ENCODE measurements at places on chromosomes 7 and 10.

GRCh38 chr7:100789055-100789454 is 38.3 kb downstream of the EPHB4 start:
- no peaks in the 10 kb centered on the region for H3K36me3 ChIP-seq
- H3K27me3 ChIP-seq, result peaks cover 4% of the 10 kb centered on the region
- no peak overlapping the region for H3K27ac ChIP-seq
- DNase-seq, result no peak
- H3K4me1 ChIP-seq, result no peaks in the 10 kb centered on the region

DNA sequence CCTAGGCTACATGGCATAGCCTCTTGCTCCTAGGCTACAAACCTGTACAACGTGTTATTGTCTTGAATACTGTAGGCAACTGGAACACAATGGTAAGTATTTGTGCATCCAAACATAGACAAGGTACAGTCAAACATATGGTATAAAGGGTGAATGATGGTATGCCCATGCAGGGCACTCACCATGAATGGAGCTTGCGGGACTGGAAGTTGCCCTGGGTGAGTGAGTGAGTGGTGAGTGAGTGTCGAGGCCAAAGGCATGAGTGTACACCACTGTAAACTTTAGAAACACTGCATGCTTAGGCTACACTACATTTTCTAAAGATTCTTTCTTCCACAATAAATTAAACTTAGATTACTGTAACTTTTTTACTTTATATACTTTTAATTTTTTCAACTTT is 165.7 kb downstream of the PARD3 start:
- no peaks in the 10 kb centered on the region for H3K4me1 ChIP-seq
- H3K27me3 ChIP-seq, result no peaks in the 10 kb centered on the region
- H3K36me3 ChIP-seq, result no peaks in the 10 kb centered on the region
- H3K27ac ChIP-seq, result no peak overlapping the region
- no peak for DNase-seq

- no peak overlapping the region for H3K27ac ChIP-seq
- no peaks in the 10 kb centered on the region for H3K36me3 ChIP-seq
- no peak overlapping the region for H3K4me3 ChIP-seq
- no peaks in the 10 kb centered on the region for H3K27me3 ChIP-seq
- H3K4me1 ChIP-seq, result no peaks in the 10 kb centered on the region
- no peak for DNase-seq
Observed at GRCh38 chr7:117143066-117143465, 179.8 kb downstream of the WNT2 start.

DNA sequence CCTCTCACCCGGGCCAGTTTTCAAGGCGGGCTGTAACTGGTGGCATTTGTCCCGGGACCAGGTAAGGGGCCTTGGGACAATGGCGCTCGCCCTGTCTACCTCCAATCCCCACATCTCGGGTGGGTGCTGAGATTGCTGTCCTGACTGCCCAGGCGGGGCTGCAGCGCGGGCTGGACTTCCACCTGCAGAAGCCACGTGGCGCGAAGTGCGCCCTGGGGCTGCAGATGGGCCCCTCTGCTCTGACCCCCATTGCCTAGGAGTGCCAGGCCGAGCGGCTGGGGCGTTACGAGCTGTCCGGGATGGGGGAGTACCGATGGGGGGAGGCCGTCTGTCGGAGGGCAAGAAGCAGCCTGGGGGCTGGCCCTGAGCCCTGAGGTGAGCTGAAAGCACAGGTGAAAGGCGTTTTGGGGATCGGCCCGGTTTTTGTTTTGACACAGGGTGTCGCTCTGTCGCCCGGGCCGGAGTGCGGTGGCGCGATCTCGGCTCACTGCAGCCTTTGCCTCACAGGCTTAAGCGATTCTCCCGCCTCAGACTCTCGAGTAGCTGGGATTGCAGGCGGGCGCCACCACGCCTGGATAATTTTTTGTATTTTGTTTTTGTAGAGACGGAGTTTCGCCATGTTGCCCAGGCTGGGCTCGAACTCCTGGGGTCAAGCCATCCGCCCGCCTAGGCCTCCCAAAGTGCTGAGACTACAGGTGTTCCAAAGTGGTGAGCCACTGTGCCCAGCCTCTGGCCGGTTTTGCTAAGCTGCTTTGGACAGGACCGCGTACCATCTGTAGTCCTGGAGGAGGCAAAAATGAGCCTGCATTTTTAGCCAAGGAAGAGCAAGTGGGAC is at the start of gene SFXN2:
Gene SFXN2, plus strand, starts transcription at position 16 of the 835 bp plus-strand sequence. CDS start 12,001 bp downstream, outside the sequence.
- peaks cover 33% of the 10 kb centered on the region for H3K4me1 ChIP-seq
- no peaks in the 10 kb centered on the region for H3K36me3 ChIP-seq
- H3K27me3 ChIP-seq, result no peaks in the 10 kb centered on the region
- peak within 1 kb of the TSS; percentile 94 for H3K27ac ChIP-seq

Measured in CD4-positive, alpha-beta memory T cell (primary cell).